Endothelial cell (in vitro differentiated cells): ENCODE measurements at places on chromosomes 4 and X.

DNA sequence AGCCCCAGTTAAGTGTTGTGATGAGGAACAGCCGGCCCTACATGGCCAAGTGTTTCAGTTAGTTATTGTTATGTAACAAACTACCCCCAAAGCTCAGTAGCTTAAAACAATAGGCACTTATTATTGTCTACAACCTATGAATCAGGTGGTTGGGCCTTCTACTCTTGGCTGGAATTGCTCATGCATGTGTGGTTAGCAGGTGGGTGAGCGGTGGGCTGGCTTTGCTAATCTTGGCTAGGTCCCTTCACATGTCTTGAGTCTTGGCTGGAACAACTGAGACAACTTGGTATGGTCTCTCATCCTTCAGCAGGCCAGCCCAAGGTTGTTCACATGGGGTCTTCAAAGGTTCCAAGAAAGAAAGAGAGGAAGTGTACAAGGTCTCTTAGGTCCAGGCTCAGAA lies 54.5 kb upstream of the CHRNA9 start:
- no peak for DNase-seq

DNA sequence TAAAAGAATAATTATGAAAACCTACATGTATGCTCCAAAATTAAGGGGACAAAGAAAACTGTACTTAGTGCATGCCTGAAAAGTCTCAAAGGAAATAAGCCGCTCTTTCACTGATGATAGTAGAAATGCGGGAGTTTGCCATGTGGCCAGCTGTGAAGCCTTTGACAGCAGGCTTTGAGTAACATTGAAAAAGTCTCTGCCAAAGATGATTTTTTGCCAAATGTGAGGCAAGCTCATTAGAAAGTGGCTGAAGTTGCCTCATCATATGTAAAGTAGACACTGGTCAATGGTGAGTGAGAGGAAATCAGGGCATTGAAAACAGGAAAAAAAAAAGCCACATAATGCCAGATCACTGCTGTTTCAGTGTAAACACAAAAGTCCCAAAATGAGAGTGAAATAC lies 2360.1 kb downstream of the PCDH7 start:
- DNase-seq: no peak

DNA sequence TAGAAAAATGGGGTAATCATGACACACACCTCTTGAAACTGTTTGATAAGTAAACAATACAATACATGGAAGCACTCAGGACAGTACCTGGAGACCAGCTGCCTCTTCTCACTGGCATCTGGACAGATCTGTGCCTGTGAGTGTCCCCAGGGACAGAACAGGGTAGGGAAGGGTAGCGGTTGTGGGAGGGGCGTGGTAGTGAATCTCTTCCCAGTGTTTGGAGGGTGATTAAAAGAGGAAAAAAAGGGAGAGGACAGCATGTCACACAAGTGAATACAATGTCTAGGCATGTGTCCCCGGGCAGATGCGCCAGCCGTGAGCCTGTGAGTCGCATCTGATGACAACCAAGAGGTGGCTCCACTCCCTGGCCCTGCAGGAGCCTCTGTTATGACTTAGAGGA lies 138.8 kb upstream of the MSX1 start:
- DNase-seq: no peak

GRCh38 chr4:66123831-66124413 lies 453.6 kb upstream of the EPHA5 start:
- DNase-seq: no peak

- DNase-seq: no peak
Observed at GRCh38 chr4:68372588-68372987, 22.7 kb upstream of the YTHDC1 start.

- DNase-seq: no peak
Observed at GRCh38 chr4:54063229-54063628, 1.2 kb downstream of the CHIC2 start.

DNA sequence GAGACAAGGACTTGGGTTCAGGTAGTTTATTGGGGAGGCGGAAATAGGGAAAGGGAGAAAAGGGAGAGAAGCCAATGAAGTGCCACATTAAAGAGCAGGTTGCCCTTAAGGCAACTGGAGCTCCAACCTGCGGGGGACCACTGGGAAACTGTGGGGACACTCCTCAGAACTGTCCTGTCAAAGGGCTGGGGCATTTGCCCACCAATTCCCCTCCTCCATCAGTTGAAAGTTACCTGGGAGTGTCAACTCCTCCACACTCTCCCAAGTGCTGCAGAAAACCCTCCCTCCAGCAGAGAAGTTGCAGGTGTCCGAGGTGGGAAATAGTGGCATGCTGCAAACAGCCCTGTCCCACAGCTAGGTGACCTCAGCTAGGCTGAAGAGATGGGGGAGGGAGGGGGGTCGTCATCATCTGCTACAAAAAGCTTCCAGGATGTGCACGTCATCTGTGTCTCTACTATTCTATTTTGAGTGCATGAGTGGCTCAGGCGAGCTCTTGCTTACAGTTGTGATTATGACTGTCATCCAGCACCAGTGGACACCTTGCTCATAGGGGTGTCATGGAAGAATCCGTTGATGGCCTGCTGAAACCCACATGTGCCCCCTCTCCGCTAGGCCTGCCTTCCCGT lies 41.5 kb upstream of the XPNPEP2 start:
- no peak for DNase-seq

- DNase-seq: no peak
Observed at GRCh38 chrX:12958059-12958458, 16.9 kb upstream of the TMSB4X start.

DNA sequence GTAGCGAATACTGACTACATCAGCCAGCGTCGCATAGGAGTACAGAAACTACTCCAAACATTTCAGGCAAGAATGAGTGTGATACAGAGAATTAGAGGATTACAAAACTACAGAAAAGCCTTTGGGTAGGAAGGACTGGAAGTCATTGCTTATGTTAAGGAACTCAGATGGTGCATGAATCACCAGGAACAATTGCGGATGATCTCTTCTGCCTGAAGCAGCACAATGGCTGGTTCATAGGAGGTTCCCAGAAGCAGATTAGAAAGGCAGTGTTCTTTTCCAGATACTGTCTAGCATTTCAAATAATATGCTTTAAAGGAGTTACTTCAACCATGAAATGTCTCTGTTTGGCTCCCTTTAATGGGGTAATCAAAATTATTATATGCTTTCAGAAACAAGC lies 42.5 kb upstream of the MAP9 start:
- DNase-seq: no peak

DNA sequence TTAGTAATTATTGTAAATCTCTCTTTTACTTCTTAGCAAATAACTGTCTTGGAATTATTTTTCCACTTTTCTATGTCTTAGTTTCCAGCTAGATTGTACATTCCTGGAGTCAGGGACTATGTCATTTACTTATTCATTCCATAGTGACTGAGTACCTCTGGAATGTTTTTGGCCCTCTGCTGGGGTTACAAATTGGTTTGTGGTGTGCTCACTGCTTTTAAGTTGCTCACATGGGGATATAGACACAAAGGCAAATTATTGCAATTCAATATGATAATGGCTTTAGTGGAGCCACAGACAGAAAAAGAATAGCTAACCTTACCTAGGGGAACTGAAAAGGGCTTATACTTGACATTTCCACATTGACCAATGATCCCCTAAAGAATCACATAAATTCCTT lies 63.7 kb upstream of the PDGFRA start:
- no peak for DNase-seq

- DNase-seq: no peak
Observed at GRCh38 chr4:4439782-4440181, 52.9 kb downstream of the NSG1 start.

GRCh38 chr4:120765260-120765680 lies 157.3 kb downstream of the PRDM5 start:
- no peak for DNase-seq

GRCh38 chr4:185481401-185481800 lies 9.9 kb upstream of the CCDC110 start:
- DNase-seq: no peak

DNA sequence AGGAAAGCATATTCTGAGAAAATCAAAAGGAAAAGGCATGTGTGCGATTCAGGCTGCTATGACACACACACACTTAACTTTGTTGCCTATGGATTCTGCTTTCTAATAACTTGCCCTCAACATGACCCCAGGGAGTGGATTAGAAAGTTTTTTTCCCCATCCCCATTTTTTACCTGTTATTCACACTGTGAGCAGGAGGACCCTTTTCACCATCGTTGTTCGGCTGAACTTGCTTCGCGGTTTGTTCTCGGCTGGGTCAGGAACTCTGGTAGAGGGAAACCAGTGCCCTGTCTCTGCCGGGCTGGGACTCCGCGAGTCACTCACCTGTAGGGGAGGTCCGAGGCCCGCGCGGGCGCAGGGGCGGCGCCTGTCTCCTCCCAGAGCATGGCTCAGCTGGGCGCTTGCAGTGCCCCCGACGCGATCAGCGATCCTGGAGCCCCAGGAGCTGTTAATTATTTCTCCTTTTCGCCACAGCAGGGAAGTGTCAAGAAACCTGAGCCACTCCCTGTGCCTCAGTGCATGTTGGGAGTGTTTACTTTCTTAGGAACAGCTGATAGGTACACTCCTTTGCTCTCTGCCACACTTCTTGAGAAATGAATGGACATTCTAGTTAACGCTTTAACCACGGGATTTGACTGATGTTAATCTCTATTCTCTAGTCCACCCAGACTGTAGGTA lies at the start of gene RASSF6:
Gene RASSF6, minus strand, starts transcription at position 322 of the 678 bp plus-strand sequence. CDS start 8,641 bp downstream, outside the sequence.
- peak; percentile 34 for DNase-seq

DNA sequence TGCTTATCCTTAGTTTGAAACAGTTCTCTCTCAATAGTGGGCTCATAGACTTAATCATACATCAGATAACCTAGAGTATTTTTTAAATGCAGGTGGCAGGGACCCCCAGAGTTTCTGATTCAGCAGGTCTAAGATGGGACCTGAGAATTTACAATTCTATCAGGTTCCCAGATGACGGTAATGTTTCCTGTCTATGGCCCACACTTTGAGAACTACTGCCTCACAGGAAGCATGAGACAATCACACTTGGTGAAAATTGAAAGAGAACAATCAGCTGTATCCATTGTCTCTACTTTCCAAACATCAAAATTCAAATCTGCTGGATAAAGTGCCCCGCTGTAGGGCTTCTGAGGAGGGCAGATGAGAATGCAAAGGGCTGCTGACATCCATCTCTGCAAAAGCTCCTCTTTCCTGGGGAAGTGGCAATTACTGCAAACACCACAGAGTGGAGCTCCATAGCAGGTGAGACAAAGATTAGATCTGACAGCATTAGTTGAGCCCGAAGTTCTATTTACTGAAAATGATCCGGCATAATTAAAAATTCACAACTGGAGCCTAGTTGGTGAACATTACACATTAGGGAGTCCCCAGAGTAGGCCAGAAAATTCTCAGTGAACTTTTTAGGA lies 187.8 kb upstream of the MBNL3 start:
- peak; percentile 7 for DNase-seq

DNA sequence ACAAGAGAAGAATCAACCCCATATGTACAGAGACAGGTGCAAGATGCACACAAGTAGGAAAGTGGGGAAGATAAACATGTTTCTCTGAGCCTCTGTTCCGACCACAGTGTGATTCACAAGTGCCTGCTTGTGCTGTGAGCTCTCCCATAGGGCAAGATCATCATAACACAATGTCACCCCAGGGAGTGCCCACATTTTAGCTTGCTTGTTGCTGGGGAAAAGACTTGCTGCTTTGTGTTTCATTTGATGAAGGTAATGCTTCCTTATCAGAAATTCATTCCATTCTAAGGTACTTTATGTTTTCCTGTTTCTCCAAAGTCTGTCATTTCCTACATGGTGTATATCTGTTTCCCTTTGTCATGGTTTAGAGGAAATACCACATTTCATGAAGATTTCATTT lies 304.5 kb upstream of the DIPK2B start:
- DNase-seq: no peak

GRCh38 chr4:162162672-162163071 lies 1.1 kb downstream of the FSTL5 start:
- DNase-seq: no peak

GRCh38 chrX:132435222-132435621 lies 53.6 kb downstream of the MBNL3 start:
- DNase-seq: no peak

DNA sequence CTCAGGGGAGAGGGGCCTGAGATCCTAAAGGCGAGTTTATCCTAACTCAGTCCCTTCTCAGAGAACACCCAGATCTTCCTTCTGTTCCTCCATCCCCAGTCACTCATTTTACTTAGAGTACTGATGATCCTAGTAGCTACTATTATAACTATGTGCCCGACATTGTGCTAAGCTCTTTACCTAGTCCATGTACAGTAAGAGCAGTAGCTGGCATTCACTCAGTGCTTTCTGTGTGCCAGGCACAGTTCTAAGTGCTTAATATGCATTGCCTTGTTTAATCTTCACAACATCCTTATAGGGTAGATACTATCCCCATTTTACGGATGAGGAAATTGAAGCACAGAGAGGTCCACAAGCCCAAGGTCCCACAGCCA lies 58.3 kb downstream of the FRMPD3 start:
- no peak for DNase-seq

- DNase-seq: no peak
Observed at GRCh38 chr4:153488006-153488891, 22.1 kb downstream of the TMEM131L start.

GRCh38 chrX:70247252-70247651 lies 12.8 kb downstream of the P2RY4 start:
- DNase-seq: no peak
